ENCODE measurements at places on chromosomes 1 and 21. TPM values are rescaled to one million over a fixed set of nuclear protein-coding genes. Genes with fewer than 3 reads are reported as not detected.

- DNase-seq = no peak
Observed at GRCh38 chr21:29329406-29329805, 30.7 kb downstream of the BACH1 start.

- no peak for DNase-seq
Observed at GRCh38 chr1:26496861-26497260, 24.6 kb downstream of the HMGN2 start.

DNA sequence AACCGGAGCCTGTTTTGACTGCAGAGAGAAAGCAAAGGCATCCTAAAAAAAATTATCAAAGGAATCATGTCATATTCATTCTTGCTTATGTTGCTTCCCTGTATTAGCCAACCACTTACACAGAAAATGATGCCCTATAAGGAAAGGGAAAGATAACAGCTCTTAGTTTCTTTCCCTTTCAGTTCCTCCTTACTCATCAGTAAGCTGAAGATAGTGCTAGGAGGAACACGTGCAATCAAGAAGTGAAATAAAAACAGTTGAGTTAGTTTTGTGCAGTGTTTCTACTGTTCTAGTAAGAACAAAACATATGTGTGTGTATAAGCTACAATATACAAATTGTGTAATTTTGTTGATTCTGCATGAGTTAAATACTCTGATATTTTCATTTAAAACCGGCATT is 45.3 kb upstream of the MTF2 start:
- DNase-seq = no peak

DNA sequence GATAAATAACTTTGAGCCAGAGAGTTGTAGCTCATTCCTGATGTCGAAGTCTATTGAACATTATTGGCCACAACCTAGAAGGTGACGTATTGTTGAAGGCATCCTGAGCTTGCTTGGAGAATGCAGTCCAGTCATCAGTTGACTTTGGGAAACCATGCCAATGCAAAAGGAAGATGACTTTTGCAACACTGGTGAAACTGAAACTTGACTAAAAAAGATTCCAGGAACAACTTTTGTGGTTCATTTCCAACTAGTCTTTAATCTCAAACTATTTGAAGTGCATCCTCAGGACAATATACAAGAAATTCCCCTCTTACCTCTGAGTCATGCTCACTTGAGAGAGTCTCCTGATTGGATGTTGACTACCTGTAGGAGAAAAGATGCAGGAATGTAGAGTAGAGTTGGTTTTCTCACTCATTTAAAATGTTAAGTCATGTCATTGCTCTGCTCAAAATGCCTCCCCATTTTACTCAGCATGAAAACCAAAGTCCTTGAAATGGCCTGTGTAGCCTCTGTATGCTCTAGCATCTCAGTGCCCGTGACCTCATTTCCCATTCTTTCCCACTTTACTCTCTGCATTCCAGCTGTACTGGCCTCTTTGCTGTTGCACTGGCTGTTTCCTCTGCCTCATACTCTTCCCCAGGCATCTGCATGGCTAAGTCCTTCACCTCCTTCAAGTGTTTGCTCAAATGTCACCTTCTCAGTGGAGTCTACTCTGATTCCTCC is 24.4 kb upstream of the LEPR start:
- DNase-seq = no peak

The MAP3K7CL gene
- total RNA-seq = not detected
